ENCODE measurements at places on chromosomes 7 and 10.

DNA sequence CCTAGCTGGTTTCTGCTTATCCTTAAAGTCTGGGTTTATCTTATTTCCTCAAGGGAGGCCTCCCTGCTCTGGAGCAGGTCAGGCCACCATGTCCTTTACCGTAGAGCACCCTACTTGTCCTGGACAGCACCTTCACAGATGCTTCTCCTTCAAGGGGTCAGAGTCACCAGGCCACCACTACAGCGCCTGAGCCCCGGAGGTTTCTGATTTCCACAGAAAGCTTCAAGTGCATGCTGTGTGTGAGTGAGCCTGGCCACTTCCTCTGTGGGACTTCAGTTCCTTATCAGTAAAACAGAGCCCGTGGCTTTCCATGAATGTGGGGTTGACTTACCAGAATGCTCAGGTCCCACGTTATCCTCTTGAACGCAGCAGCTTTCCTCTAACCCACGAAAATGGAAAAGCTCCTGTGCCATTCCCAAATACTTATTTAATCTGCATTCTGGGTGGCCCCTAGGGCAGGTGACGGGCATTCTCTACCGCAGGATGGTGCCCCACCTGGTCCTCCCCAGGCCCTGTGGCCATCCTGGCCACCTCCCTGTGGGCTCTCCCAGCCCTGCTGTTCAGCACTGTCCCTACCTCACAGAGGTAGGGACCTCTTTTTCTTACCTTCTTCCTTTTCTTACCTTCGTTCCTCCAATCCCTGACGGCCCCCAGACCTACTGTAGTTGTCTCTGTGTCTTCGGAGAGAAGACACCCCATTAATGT is 1.4 kb upstream of the DOCK1 start:
- DNase-seq = no peak

- no peak for DNase-seq
These were observed 474.0 kb upstream of the NRP1 start for GRCh38 chr10:33808475-33808874.

- no peak for DNase-seq
These were observed 192.7 kb upstream of the VWC2 start for GRCh38 chr7:49580761-49581160.

GRCh38 chr7:94761451-94761850 is 105.5 kb upstream of the SGCE start:
- DNase-seq = no peak

DNA sequence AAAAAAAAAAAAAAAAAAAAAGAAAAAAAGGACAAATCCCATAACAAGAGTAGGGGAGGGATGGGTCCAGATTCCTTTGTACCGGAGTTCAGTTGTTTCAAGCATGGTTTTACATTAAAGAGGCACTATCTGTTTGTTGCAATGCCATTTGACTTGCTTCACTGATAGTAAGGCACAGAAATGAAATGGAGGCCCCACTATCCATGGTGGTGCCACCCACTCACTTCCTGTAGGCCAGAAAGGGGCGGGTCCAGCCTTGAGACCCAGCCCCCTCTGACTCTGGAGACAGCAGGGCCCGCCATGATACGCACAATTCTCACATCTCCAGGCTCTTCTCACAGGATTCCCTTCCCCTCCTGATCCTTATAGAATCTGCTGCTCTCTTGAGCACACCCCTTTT is 100.0 kb downstream of the CLEC2L start:
- DNase-seq = no peak

- DNase-seq = no peak
These were observed 20.5 kb downstream of the TRIM24 start for GRCh38 chr7:138480527-138480926.

GRCh38 chr7:156379324-156380070 is 261.1 kb upstream of the RNF32 start:
- no peak for DNase-seq

GRCh38 chr10:121497513-121498470 is 100.5 kb downstream of the FGFR2 start:
- DNase-seq = no peak

GRCh38 chr7:126699707-126700106 is 553.0 kb downstream of the GRM8 start:
- no peak for DNase-seq

DNA sequence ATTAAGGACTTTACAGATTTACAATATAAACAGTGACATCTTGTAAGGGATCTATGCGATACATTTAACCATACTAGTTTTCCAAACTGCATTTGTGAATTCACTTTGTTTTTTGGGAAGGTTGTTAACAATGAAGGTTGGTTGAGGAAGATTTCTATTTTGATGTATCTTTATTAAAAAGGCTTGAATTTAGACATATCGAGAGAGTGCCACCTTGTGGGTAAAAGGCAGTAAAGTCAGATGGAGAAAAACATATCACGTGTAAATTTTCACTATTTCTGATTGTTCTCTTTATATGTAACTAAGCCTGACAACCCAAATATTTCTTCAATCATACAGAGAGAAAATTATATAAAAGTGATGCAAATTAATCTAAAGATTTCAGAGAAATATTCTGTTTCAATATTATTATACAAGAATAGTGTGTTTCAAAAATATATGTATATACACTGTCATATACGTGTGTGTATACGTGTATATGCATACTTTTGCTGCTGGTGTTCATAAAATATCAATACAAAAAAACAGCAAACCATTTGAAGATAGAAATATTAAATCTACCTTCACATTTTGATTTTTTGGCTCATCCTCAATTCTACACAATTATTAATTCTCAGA is 988.6 kb downstream of the SORCS1 start:
- no peak for DNase-seq

- no peak for DNase-seq
These were observed 44.3 kb upstream of the FAM180A start for GRCh38 chr7:135792866-135793265.

- DNase-seq = no peak
These were observed 514.8 kb downstream of the DNAJB6 start for GRCh38 chr7:157851501-157852067.

DNA sequence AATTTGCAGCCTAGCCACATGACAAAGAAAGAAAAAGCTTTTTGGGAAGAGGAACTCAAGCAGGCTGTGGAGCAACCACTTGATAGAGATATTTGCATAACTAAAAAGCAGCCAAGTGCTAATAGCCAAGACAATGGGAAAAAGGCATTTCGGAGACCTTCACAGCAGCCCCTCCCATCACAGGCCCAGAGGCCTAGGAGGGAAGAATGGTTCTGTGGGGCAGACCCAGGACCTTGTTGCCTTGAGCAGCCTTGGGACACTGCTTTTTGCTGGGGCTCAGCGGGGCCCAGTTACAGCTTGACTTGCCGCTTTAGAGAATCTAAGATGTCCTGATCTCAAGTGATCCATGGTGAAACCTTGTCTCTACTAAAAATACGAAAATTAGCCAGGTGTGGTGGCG is 38.5 kb downstream of the FAM149B1 start:
- DNase-seq = no peak

- DNase-seq = no peak
These were observed 24.0 kb upstream of the SH3PXD2A start for GRCh38 chr10:103879409-103879808.

DNA sequence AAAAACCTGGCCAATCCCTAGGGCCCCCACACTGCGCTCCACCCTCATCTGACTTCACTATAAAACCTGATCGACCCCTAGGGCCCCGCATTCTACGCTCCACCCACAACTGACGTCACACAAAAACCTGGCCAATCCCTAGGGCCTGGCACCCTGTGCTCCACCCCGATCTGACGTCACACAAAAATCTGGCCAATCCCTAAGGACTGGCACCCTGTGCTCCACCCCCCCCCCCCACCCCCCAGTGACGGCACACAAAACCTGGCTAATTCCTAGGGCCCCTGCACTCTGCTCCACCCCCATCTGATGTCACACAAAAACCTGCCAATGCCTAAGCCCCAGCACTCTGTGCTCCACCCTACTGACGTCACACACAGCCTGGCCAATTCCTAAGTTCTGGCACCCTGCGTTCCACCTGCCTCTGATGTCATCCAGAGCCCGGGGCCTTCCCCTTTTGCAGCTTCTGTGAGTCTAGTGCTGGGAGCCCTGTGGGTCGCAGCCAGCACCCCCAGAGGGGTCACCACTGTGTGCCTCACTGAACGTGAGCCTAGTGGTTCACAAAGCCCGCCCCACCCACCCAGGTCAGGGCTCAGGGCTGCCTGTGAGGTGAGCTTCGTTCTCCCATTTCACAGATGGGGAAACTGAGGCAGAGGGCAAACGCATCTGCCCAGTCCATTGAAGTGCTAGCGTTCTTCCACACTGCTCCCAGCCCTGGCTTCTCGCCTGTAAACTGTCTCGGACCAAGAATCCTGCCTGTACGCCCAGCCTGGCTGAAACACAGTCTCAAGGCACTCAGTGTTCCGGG is 40.6 kb downstream of the MICALL2 start:
- no peak for DNase-seq

GRCh38 chr10:22624287-22624738 is 90.1 kb downstream of the PIP4K2A start:
- DNase-seq = no peak

- no peak for DNase-seq
These were observed 147.0 kb downstream of the WDR37 start for GRCh38 chr10:1203216-1203615.

GRCh38 chr7:5282543-5283316 is at the start of gene SLC29A4:
Gene SLC29A4, plus strand, starts transcription at chr7:5282943. Its CDS starts 4,874 bp downstream, at chr7:5287817.
- no peak for DNase-seq

- DNase-seq = no peak
These were observed 54.2 kb downstream of the MET start for GRCh38 chr7:116726149-116726548.

GRCh38 chr7:120873401-120873800 is 15.5 kb upstream of the TSPAN12 start:
- DNase-seq = no peak

DNA sequence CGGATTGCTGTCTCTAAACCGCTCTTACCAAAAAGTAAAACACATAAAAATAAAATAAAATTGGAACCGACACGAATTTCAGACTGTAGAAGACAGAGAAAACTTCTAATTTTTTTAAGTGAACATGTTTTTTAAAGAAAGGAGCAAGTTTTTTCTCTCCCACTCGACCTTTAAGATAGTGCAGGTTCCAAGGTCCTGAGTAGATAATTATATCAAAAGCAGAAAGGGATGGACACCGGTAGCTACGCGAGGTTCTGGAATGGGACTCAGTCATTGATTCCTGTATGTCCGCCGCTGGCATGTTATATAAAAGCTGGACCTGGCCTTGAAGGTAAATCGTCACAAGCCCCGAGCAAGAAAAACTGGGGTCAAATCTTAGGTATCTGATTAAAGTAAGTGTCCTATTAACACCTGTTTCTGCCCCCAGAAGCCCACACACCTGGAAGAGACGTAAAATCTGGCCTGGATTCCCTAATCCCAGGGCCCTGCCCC is 462 bp upstream of the CISD1 start:
- no peak for DNase-seq

DNA sequence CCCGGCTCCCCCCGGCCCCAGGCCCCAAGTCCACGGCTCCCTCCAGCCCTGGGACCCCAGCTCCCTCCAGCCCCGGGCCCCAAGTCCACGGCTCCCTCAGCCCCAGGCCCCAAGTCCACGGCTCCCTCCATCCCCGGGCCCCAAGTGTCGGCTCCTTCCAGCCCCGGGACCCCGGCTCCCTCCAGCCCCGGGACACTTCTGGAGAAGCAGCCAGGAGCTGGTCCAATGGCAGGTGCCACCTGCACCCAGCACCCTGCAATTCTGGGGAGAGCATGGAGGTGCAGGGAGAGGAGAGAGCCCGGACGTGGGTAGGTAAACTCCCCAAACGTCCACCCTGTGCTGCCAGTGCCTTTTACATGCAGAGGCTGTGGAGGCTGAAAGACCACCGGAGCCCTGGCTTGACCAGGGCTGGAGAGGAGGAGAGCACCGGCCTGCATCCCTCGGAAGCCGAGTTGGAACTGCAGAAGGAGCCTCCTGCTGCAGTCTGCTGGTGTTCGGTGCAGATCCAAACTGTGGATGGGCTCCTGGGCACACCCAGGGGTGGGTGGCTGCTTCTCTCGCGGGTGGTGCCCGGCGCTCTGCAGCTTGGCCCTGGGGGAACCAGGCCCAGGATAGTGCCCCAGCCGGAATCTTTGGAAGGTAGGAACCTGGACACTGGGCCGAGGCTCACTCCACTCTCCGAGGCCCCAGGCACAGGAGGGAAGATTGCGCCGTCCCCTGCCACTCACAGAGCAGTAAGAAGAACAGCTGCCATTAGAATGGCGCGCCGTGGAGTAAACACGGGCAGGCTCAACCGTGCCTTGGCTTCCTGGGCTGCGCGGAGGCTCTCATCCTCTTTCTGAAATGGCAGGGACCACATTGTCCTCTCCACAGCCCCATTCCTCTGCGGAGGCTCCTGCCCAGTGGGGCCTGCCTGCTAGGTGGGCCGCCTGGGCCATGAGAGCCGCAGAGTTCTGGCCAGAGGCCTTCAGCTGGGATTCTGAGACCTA is 14.7 kb downstream of the SHH start:
- DNase-seq = no peak

DNA sequence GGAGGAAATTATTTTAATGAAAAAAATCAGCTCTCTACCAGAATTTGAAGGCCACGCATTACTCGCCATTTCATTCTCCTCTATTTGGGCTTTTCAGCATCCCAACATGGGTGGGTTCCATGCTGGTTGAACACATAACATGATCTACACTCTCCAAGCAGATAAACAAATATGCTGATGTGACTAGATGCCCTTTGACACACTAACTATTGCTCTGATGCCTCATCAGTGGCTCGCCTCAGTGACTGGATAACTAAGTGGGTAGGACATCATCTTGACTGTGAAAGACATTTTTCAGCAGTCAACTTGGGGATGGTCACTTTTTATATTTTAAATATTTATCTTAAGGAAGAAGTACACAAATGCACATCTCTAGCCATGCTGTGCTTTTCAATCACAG is 113.9 kb upstream of the LAMB4 start:
- no peak for DNase-seq

DNA sequence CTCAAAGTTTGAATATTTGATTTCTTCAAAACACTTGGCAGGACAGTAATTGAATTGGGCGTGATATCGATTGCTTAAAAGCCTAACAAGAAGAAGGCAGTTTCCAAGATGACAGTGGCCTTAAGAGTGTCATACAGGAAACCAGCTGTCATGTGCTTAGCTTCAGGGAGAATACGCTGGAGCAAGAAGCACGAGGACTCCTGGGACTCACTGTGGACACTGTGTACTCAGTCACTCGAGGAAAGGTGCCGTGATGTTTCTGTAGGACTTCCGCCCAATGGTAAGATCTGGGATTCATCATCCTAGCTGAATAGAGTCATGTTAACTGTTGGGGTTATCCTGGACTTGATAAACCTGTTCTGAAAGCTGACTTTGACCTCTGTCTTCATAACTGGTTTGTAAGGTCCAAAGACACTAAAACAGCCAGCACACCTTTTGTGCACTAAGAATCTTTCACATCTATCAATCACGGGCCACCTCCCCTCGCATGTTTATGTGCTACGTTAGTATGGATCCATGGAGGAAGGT is 113.5 kb downstream of the CELF2 start:
- no peak for DNase-seq

- DNase-seq = no peak
These were observed 32.1 kb upstream of the SLC26A4 start for GRCh38 chr7:107628461-107629064.
